Activated CD8-positive, alpha-beta T cell treated with anti-CD3 and anti-CD28 coated beads, Interleukin-2, amount 10 ng/mL, durations not matched to agents 7 days and 5 days (primary cell): ENCODE measurements at places on chromosomes 3 and 15.

DNA sequence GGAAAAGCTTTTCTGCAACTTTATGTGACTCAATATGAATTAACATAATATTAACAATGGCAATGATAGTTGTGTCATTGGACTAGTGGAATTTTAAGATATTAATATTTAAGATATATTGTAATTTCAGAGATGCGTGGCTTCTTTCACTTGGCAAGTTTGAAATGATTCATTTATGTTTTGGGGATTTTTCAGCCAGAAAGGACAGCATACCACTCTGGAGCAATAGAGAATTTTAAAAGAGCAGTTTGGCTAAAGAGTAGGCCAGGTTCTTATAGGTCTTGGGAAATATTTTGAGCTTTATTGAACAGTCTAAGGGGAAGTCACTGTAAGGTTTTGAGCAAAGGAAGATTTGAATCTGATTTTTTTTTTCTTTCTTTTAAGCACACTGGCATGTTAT is 16.5 kb downstream of the GMPS start:
- no peak for DNase-seq

DNA sequence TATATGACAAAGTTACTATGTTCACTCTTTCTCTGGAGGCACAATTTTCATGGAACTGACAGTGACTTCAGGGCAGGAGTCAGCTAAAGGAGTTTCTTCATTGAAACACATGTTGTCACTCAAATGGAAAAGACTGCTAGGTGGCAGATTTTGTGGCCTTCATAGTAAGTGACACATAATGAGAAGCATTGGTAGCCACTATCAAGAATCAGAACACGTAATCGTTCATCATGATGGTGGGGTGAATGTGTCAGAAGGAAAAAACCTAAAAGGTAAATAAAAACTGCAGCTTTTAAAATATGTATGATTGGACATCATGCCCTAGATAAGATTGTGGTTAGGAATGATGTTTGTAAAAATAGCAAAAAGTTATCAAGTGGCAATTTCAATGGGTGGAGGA is 1491.0 kb downstream of the SI start:
- DNase-seq, result no peak

DNA sequence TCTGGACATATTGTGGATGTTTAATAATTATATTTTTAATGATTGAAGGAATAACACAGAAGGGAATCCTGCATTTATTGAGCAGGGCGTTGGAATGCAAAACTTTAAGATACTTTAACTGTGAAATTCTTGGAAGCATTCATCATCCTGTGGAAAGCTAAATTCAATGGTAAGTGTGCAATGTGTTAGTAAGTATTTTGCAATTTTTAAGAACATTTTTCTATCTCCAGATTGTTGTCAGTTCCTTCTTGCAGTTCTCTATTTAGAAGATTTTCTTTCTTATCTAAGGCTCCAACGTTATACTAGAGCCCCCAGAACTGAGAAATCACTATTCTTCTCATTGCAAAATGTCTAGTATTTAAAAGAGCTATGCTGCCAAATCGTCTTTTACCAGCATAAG is 132.2 kb upstream of the TSC22D2 start:
- DNase-seq, result no peak

- no peak for DNase-seq
These were observed 511.3 kb downstream of the FGF12 start for GRCh38 chr3:192216067-192216466.

DNA sequence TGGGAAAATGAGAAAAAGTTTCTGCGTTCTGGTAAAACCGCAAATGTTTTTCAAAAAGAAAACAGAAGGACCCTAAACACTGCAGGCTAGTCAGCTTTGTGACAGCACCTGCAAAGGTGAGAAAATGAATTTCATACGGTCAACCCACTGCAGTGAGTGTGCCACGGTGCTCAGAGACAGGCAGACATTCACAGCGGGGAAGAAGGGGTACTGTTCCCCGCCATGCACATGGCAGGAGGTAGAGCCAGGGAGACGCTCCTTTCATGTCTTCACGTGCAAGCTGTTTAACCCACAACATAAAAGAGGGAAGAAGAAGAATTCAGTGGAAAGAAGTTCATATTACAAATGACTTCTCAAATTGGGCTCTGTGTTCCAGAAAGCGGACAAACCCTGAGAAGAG is 109.5 kb downstream of the SEC22A start:
- DNase-seq, result no peak

- no peak for DNase-seq
These were observed 946.8 kb downstream of the TUSC7 start for GRCh38 chr3:117656391-117656790.

GRCh38 chr3:122000936-122001605 is 21.0 kb downstream of the ILDR1 start:
- no peak for DNase-seq

GRCh38 chr3:162984746-162985145 is 1488.1 kb downstream of the OTOL1 start:
- no peak for DNase-seq

- no peak for DNase-seq
These were observed 15.5 kb upstream of the GATM start for GRCh38 chr15:45393851-45394250.

DNA sequence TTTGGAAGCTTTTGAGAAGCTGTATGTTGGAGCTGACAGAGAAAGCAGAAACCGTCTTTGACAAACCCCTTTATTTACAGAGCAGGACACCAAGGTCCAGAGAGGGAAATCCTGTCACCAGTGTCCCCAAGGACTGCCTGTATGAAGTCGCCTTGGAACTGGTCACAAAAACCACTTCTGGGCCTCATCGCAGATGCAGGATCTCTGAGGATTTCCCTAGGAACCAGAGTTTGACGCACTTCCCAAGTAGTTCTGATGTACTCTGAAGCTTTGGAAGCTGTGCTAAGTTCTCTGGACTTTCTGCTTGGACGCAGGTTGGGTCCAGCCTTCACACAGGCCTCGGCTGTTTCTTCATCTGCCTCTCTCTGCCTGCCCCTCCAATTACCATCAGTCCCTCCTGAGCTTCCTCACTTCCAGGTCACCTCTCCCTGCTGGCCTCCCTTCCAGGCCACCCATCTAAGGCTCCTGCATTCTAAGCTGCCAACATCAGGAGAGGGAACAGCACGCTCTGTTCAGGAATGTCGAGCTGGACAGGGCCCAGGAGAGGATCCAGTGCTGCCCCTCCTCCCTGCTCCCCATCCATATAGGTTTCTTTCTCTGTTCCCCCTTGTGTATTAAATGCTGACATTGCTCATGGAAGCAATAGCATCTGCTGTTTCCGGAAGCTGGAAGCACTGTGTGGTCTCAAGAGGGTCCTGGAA is 270.8 kb downstream of the OPA1 start:
- no peak for DNase-seq

- no peak for DNase-seq
These were observed 1.9 kb downstream of the MITF start for GRCh38 chr3:69741032-69741767.

DNA sequence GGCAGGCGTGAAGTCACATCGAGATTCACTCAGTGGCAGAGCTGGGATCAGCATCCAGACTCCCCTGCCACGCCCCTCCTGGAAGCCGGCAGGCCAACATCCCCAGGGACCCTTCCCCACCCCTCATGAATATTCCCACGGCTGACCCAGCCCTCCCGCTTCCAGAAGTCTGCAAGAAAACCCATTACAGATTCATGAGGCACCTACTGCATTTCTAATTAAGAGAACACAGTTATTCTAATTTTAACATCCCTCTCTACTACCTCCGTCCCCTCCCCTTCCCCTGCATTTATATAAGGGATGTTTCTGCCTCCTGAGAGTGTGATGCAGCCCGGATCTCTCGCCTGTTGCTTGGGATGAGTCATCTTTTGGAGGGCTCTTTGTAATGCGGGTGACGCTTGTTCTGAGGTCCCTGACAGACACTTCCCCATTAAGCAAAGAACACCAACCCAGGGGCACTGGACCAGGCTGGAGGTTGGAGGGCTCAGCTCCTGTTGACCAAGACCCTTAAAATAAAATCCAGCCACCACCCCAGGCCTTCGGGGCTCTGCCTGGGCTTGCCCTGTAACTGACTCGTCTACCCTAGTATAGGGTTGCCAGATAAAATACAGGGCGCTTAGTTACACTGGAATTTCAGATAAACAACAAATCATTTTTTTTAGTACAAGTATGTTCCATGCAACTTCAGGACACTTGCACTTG is 118.7 kb downstream of the NUP210 start:
- no peak for DNase-seq

GRCh38 chr3:107216711-107217110 is 160.5 kb upstream of the CCDC54 start:
- DNase-seq, result no peak
